Upper lobe of left lung (tissue), 6 donors: ENCODE measurements at places on chromosomes 7 and 10.

GRCh38 chr7:139706837-139707236 lies 71.0 kb downstream of the HIPK2 start:
- H3K27me3 ChIP-seq = no peaks in the 10 kb centered on the region
- peaks cover 15% of the 10 kb centered on the region for H3K36me3 ChIP-seq
- no peak overlapping the region for H3K27ac ChIP-seq
- peaks cover 30% of the 10 kb centered on the region for H3K4me1 ChIP-seq
- H3K4me3 ChIP-seq = no peak overlapping the region
- DNase-seq = no peak

DNA sequence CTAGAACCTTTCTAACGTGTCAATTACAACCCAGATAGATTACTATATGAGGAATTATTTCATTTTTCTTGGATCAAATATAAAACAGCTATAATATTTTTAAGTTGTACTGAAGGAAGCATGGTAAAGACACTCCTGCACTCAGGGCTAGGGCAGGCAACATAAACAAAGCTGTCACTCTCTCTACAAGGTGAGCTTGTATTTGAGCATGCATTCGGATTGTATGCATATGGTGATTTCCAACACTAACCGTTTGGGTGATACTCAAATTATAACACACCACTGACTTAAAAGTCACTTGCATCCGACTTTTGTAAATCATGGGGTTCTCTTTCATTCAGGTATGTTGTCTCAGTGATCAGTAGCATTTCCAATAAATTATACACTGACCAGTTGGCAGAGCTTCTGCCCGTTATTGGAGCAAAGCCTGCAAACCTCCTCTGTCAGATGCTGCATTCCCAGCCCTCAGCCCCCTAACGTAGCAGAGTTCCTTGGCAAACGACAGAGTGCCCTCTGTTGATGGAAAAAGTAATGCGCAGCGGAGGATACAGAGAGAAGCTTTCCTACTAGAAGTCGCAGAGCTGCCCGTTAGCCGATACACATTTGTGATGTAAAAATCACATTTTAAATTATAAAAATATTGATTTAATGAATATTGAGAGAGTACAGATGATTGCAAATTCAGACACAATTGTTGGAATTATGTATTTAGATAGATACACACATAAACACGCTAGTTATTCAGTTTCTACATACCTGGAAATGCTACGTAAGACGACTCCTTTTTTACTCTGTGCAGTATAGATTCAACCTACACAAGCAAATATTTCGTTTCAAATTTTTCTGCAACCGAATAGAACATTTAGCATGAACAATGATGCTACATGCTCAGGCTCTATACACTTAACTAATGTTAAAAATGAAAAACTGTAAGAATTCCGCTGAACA lies 173.9 kb upstream of the SP4 start:
- H3K36me3 ChIP-seq = no peaks in the 10 kb centered on the region
- no peaks in the 10 kb centered on the region for H3K27me3 ChIP-seq
- no peak overlapping the region for H3K4me3 ChIP-seq
- DNase-seq = no peak

DNA sequence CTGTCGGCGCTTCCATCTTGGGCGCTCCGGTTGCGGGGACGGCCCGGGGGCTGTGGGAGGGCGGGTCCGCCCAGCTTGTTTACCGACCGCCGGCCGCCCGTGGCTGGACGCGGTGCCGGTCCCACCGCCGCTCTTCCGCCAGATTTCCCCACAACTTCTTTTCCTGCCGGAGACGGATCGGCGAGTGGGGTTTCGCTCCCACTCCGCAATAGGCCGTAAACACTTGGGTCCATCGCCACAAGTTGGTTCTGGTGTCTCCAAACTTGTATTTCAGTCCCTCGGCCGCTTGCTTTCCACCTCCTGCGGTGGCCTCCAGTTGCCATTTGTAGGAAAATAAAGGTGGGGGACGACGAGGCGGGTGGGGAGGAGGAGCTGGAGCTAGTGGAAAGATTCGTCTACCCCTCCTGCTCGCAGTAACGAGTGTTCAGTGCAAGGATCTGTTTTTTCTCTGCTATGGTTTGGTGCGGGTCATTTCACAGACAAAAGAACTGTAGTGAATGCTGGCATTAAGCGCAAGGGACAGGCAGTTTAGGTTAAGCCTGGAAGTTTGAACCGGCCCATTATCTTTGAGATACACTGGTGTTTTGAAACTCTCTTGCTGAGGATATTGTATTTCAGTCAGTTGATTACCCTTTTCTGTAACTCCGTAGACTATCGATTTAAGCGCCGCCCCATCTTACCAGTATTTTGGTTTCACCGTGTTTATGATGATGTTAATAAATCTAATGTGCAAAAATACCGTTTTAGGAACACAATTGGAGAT lies 24.3 kb upstream of the ZRANB1 start:
- H3K36me3 ChIP-seq = no peaks in the 10 kb centered on the region
- peak; percentile 44 for DNase-seq
- peaks cover 19% of the 10 kb centered on the region for H3K4me1 ChIP-seq
- H3K27me3 ChIP-seq = no peaks in the 10 kb centered on the region
- peak overlapping the region; percentile 97 for H3K27ac ChIP-seq
- peak overlapping the region; percentile 61 for H3K4me3 ChIP-seq

GRCh38 chr7:92850516-92850915 lies 14.1 kb upstream of the CDK6 start:
- no peak overlapping the region for H3K4me3 ChIP-seq
- no peaks in the 10 kb centered on the region for H3K36me3 ChIP-seq
- H3K27ac ChIP-seq = no peak overlapping the region
- no peaks in the 10 kb centered on the region for H3K4me1 ChIP-seq

DNA sequence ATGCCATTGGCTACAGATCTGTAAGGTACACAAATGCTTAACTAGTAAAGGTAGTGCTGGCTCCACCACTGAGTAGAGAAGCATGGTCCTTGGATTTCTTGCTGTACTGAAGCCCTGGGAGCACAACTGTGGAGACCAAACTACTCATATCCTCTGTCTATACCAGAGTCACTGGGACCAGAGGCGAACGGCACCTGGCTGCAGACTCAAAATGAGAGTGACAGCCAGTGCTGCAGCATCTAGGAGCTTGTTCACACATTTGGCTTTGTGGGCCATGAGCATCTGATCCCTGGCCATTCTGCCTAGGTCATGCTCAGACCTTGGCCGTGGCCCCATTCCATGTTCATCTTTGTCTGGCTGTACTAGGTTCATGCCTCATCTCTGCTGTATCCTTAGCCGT lies 31.9 kb downstream of the LRRC18 start:
- no peak for DNase-seq
- no peaks in the 10 kb centered on the region for H3K27me3 ChIP-seq
- no peak overlapping the region for H3K4me3 ChIP-seq
- no peaks in the 10 kb centered on the region for H3K36me3 ChIP-seq
- H3K27ac ChIP-seq = no peak overlapping the region

- no peaks in the 10 kb centered on the region for H3K36me3 ChIP-seq
- H3K27me3 ChIP-seq = no peaks in the 10 kb centered on the region
- DNase-seq = no peak
Observed at GRCh38 chr10:90432866-90433265, 425.0 kb downstream of the HTR7 start.

- no peak overlapping the region for H3K27ac ChIP-seq
- no peak for DNase-seq
- no peak overlapping the region for H3K4me3 ChIP-seq
Observed at GRCh38 chr10:3362394-3362793, 189.8 kb upstream of the PITRM1 start.

DNA sequence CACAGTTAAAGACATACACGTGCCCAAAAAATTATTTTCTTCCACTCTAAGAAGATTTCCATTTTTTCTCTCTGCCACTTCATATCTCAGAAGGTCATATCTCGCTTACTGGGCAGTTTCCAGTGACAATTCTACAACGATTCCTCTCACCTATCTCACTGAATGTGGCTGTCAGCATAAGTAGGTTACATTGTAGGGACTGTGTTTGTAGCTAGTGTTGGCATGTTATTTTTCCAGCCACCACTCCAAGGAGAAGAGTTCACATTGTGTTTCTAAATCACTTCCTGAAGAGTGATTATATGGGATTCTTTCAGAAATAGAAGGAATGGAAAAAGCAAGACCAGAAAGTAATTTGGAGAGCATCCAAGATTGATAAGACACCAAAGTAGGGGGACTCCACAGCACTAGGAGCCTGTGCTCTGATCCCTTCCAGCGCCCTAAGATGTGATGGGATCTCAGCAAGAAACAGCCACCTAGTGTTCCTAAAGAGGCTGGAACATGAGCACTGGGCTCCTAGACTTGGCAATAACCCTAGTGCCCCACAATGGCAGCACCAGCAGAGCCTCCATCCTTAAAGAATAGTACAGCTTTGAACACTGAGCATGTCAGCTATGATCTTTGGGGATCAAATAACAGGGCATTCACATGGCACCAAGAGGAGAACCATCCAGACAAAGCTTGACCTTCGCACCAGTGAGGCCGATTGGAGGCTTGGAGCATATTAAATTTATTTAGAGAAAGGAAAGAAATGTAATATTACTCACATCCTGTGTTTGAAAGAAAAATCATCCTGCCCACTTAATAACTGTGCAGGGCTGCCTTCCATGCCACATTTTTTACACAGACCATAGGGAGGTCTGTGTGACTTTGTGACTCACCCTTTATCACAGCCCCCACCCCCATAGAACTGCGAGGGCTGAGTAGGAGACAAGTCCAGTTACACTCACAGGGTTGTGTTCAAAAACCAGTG lies 51.8 kb downstream of the CAV1 start:
- no peaks in the 10 kb centered on the region for H3K36me3 ChIP-seq
- no peaks in the 10 kb centered on the region for H3K27me3 ChIP-seq
- H3K27ac ChIP-seq = peak overlapping the region; percentile 59
- no peak overlapping the region for H3K4me3 ChIP-seq
